Left lobe of liver (tissue), 2 donors: ENCODE measurements at places on chromosomes 7 and 10.
A peak's percentile ranks its signal among the peaks of the same experiment; 100 is the strongest.

GRCh38 chr10:3702569-3702968 is 82.4 kb downstream of the KLF6 start:
- DNase-seq: no peak

DNA sequence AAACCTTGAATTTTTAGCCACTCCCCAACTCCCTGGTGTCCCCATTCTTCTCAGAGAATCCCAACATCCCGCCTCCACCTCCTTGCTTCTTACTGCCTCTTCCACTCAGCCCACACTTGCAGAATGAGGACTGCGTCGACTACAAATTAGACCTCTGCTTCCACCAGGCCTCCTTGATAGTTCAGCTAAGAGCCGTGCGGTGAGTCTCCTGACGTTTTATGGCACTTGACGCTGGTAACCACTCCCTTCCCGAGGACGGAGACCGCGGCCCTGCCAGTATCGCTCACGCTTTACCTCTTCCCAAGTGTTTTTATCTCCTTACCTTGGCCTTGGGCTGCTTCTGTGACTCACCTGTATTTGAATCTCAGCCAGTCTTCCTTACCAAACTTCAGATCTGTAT is 31.1 kb downstream of the RBM17 start:
- DNase-seq: no peak

DNA sequence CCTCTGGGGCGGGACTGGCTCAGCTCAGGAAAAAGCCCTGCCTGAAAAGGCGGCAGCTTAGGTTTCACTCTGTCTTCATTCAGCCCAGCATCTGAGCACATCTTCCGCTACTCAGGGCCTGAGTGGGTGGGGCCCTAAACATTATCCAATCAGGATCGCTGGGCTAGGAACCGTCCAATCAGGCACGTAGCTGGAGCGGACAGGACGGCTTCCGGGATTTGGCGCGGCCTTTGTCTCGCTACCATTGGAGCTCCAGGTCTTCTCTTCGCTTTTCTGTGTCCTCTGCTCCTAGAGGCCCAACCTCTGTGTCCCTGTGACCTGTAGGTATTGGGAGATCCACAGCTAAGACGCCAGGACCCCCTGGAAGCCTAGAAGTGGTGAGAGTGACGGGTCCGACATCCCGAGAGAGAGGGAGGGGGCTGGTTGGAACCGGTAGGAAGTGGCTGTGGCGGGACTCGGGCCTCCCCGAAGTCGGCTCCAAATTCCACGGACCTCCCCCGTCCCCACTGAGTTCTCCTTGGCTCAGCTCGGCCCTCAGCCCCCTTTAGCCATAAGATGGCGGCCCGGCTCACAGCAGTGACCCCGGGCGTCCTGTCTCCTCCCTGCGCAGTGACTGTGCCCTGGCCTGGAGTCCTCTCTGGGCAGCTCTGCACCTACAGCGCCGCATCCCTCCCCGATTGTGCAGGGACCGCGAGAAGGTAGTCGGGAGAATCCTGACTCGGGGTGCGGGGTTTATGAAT is 99.1 kb downstream of the ZNF680 start:
- peak; percentile 49 for DNase-seq

GRCh38 chr10:131644289-131644688 is 256.5 kb upstream of the PPP2R2D start:
- no peak for DNase-seq

DNA sequence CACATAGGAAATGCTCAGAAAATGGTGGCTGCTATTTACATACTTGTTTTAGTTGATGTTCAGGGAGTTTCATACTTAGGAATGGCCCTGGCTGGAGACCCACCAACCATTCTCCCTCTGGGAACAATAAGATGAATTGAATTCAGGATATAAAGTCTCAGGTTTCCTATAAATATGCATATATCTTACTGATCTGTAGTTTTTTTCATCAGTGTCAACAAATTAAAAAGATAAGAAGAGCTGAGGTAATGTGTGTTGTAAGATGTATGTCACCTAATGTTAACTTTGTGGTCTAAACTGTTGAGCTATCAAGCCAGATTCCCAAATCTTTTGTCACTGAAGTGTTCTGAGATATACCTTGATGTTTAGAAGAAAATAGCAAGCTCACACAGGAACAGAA is 457.5 kb downstream of the MAGI2 start:
- DNase-seq: no peak

GRCh38 chr10:131725581-131726069 is 175.2 kb upstream of the PPP2R2D start:
- peak; percentile 34 for DNase-seq

- DNase-seq: no peak
These were observed 119.8 kb downstream of the SPAG6 start for GRCh38 chr10:22464966-22465629.

- no peak for DNase-seq
These were observed 179.8 kb downstream of the SNX10 start for GRCh38 chr7:26471306-26472075.

DNA sequence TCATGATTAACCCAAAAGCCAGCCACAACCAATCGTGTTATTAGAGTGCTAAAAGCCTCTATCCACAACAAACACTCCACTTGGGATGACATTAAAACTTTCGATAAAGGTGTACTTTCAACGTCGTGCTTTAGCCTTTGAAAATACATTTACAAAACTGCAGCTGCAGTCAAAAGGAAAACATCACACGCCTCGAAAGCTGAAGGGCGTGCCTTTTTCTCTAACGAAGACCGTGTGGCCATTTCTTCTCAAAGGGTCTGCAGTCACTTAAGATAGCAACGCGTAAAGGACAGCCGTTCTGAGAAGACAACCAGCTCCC is 1.1 kb downstream of the ARHGAP12 start:
- DNase-seq: no peak

DNA sequence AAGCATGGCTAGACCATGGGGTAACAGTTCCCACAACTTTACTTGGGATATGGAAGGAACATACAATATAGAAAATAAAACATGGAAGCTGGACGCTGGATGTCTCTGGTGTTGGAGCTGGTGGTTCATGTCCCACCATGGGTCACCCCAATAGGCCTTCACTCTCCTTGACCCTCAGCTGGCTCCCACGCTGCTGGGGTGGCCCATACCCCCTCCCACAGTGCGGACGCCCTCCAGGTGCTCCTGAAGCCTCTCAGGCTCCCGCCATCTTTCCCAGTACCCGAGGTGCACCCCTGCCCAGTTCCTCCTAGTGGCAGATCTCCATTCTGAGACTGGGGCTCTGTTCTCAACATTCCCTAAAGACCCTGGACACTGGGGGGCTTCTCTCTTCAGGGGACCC is 5.8 kb upstream of the CPA1 start:
- no peak for DNase-seq

DNA sequence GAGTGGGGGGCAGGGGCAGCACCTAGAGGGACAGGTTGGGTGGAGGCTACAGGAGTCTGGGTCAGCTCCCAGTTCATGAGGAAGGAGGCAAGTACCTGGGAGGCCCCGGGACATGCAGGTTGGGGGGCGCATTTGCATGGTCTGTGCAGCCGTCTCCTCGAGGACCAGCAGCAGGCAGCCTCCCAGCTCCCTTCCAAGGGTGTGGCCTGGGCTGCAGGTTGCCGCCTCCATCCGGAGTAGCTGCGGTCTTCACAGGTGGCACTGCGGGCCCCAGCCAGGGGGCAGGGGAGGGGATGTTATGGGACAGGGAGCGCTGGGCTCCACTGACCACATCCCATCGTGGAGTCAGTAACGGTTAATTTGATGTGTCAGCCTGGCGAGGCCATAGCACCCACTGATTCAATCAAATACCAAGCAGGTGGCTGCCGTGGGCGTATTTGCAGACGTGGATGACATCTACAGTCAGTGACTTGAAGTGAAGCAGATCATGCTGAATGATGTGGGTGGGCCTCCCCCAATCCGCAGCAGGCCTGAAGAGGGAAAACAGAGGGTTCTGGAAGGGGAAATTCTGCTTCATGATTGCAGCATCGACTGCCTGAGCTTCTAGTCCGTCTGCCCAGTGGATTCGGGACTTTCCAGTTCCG is 81.6 kb downstream of the PRKAG2 start:
- DNase-seq: no peak

GRCh38 chr7:159149488-159149887 is 4.8 kb upstream of the VIPR2 start:
- DNase-seq: no peak

- peak; percentile 49 for DNase-seq
These were observed 866 bp upstream of the SFMBT2 start for GRCh38 chr10:7411671-7412128.

DNA sequence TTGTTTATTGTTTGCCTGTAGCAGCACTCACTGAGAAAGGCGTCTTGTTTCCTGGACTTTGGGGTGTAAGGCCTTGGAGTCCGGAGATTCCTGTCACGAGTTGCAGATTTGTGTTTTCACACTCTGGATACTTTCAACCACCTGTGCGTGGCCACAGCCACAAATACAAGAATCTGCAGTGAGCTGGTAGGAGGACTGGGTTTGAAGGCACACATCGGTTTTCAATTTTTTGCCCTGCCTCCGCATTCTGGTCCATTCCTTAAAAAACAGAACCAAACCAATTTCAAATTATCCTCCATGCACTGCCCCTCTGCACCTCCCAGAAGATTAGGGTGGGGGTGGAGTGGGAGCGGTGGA is 619 bp downstream of the EXOC4 start:
- no peak for DNase-seq

- DNase-seq: no peak
These were observed 23.7 kb downstream of the CPN1 start for GRCh38 chr10:100057948-100058347.

- no peak for DNase-seq
These were observed 329.2 kb upstream of the COBL start for GRCh38 chr7:51645702-51646298.

DNA sequence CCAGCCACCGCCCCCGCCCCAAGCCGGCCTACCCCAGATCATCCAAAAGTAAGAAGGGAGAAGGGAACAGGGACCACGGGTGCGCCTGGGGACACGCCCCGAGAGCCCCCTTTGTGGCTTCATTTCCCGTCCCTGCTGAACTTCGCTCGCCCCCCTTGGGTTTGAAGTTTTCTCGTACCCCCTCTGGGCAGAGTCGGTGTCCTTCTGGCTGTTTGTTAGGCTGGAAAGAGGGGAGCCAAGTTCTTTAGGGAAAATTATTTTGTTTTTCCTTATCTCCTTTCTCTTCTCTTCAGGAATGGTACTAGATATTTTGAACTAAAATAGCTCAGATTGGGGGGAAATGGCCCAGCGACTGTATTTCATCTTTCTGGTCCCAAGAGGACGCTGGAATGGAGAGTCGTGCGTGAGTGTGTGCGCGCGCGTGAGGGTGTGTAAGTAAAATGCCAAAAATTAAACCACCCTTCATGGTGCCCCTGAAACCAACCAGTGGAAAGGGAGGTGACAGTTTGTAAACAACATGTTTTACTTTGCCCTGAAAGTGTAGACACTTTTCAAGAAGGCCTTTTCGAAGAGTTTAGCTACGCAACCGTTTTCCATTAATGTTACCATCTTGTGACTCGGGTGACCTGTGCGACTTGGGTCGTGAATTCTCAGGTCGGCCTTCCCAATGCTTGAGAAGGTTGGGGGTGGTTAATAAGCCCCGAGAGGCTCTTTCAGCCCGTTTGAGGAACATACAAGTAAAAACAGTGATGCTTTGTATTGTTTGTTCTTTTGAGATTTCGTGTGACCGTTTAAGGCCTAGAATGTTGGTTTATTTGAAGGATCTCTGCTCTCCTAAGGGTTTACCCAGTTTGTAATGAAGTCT is 694 bp downstream of the RBM20 start:
- DNase-seq: no peak

DNA sequence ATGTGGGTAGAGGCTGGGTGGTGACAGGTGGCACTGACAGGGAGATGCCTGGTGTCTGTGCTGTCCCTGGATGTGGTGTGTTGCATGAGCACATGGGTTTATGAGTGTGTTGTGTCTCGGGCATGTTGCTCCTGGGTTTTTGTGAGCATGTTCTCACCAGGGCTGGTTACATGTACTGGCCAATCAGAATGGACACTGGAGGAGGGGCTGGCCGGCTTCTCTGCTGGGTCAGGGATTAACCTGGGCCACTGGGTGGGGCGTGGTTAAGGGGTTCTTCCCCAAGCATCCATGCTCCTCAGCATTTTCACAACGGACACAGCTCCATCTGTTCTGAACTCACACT is 20.8 kb upstream of the VOPP1 start:
- DNase-seq: no peak

GRCh38 chr7:130902755-130903357 is 168.8 kb upstream of the KLF14 start:
- DNase-seq: peak; percentile 21
